Gastrocnemius medialis (tissue), 4 donors: ENCODE measurements at places on chromosomes 7 and 10. TPM values are rescaled to one million over a fixed set of nuclear protein-coding genes. Genes with fewer than 3 reads are reported as not detected.

Gene GRM3
- not detected for total RNA-seq

Gene CARD11
- 0.13 TPM for total RNA-seq

Gene GATA3
- total RNA-seq = 0.12 TPM

Gene FXYD4
- total RNA-seq = not detected

Gene TEX36
- not detected for total RNA-seq

Gene SEMA3D
- not detected for total RNA-seq

Gene C10orf53
- not detected for total RNA-seq

Gene ZEB1
- total RNA-seq = 175 TPM

Gene ASB15
- total RNA-seq = 14.5 TPM

Gene CCDC3
- 6.1 TPM for total RNA-seq

Gene PVRIG
- not detected for total RNA-seq

Gene SEMA3C
- 5.4 TPM for total RNA-seq
